Activated CD4-positive, alpha-beta T cell treated with anti-CD3 and anti-CD28 coated beads, Interleukin-2, amount 50 U/mL, for 4 hours (primary cell): ENCODE measurements at places on chromosomes 5 and 9.

DNA sequence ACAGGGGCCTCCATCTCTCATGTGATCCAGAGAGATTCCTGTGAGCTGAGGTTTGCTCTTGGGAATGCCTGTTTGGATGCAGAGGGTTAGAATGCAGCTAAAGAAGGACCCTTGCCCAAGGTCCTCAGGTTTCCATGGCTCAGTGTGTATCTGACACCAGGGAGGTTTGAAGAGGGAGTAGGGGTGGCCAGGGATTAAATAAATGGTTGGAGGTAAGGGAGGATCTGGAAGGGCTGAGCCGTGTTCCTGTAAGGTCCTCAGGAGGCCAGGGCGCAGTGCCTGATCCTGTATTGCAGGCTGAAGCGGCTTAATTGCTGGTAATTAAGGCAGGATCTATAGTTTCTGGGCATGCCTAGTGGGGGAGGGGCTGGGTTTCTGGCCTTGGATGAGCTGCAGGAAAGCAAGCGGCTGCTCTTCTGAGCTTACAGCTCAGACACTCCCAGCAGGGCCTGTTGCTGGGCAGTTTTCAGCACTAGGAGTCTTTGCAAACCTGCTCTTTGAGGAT, 41.5 kb upstream of the MAP1B start:
- no peak for DNase-seq

GRCh38 chr5:107831612-107832395, 161.1 kb upstream of the EFNA5 start:
- no peak for DNase-seq

GRCh38 chr9:123049589-123050222, 16.2 kb downstream of the GPR21 start:
- DNase-seq, result no peak

DNA sequence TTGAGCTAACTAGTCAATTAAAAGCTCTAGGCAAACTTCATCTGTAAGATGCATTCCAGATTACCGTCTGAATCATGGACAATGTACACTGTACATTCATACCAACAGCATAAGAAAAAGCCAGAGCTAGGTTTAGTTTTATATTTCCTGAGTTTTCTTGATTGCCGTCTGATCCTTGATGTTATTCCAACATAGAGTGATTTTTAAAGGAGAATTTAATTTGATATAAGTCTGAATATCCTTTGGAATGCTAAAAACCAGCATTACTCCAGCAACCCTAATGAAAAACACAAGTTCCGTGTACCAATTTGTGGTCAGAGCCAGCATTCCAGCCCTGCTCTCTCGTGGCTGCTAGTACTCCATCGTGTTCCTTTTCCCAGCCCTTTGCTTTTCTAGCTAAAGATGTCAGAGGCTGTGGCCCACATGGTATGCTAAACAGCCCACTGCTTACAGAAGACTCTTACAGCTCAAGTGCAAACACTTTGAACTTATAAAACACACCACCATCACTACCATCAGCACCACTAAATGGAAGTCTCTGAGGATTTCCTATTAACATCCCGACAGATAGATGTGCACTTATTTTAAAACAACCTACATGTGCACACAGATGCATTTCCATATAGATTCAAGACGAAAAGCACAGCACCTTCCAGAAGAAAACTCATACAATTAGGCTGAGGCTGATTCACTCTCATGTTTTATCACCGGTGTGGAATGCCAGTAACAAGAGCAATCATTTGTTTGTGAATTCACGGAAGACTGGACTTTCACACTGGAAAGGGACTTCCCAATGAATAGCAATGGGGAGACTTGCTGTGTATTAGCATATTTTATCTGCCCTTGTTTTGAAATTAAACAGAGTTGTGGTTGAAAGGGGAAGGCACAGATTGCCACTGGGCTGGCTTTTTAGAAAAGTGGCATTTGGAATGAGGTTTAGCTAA, 246.9 kb upstream of the GAS1 start:
- DNase-seq, result no peak

GRCh38 chr9:86303316-86303975, 21.1 kb upstream of the ISCA1 start:
- DNase-seq, result peak; percentile 51

DNA sequence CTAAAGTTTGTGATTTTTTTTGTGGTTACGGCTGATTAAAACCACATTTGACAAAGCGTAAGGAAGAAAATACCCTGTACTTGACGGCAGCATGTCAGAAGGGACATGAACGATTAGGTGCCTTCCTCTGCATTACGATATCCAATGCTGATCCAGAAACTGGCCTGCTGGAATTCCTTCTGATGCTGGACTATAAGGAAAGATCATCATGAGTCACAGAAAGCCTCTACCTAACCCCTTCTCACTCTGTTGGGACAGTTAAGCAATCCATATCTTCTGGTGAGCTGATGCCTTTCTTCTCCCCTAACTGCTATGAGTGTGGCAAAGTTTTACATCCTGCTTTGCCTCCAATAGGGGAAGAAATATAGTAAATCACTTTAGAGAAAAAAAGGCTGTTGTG, 78.4 kb upstream of the PAPPA start:
- no peak for DNase-seq

DNA sequence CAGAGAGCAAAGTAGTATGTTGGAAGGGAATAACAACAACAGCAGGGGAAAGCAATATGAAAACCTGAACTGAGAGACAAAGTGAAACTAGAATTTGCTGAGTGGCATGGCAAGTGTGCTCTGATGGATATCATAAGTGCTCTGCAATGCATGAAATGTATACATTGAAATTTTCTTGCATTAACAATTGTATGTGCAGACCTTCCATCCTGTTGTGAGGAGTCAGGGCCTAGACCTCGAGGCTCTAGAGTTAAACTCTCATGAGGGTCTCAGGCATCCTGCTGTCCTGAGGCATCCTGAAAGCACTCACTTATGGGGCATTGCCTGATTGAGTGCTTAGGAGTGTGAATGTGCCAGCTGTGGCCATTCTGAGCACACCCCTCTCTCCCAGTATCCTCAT, 1.1 kb downstream of the ECM2 start:
- no peak for DNase-seq

DNA sequence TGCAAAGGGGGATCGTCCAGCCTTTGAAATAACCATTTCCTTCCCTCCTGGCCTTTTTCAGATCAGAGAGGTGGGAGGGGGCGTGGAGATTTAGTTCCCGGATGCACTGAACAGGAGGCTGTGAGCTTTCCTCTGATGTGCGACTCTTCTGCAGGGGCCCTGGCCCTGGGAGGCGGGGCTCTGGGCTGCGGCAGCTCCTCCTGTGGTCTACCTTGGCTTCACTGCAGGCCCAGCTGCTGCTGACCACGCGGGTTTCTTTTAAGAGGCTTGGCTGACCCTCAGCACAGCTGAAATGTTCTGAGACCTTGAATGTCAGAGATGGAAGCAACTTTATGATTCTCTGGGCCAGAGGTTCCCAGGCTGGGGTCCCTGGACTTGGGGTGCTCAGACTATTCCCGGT, 27.0 kb upstream of the COL15A1 start:
- no peak for DNase-seq

GRCh38 chr9:121809356-121810050, 158.1 kb downstream of the DAB2IP start:
- DNase-seq, result no peak

DNA sequence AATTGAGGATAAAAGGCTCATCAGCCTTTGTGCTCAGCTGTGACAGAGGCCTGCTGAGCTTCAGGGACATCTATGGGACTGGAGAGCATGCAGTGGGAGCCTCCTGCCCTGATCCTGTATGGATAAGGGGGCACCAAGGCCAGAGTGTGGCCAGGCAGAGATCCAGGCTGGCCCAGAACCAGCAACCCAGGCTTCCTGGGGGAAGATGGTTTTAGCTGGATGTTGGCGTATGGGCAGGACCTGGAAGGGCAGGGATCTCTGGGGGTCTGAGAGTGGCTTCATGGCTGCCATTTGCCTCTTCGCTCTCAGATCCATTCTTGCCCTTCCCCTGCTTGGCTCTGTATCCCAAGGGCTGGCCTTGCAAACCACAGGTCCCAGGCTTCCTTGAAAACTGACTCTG, 169.9 kb downstream of the MACROH2A1 start:
- DNase-seq, result no peak

DNA sequence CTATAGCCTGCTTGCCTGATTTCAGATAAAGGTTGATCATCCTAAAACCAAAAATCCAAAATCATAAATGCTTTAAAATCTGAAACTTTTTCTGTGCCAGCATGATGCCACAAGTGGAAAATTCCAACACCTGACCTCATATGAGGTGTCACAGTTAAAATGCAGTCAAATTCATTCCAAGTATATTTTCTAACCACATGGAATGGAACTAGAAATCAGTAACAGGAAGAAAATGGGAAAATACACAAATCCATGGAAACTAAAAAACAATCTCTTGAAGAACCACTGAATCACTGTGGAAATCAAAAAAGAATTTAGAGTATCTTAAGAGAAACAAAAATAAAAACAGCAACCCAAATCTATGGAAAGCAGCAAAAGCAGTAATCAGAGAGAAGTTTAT, 297.5 kb upstream of the COX7C start:
- DNase-seq, result no peak

GRCh38 chr5:33423018-33423630, 17.6 kb upstream of the TARS1 start:
- no peak for DNase-seq

DNA sequence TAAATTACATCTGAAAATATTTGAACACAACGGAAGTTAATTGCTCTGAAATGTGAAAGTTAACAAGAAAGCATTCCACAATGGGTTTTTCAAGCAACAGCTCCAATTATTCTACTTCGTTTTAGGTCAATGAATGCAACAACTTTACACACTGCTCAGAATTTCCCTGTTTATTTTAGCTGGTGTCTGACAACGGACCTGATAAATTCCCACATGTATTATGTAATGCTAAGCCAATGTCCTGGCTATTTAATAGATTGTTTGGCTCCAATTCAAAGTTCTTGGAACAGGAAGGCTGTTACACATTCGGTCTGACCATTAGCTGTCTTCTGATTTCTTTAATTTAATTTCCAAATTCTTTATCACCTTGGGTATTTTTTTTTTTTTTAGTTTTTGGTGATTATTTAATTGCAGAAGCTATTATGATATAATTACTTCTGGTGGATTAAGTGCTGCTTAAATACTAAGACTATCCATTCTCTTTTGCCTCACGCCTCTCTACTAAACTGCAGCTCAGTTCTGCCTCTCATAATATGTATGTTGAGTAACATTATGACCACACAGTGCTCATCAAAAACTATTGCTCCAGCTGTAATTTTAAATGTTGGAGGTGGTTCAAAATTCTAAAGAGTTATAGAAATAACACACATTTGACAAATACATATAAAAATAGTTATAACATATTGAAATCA, 57.9 kb downstream of the MEF2C start:
- no peak for DNase-seq

GRCh38 chr5:10655161-10655971, 91.5 kb downstream of the ANKRD33B start:
- no peak for DNase-seq

- no peak for DNase-seq
Observed at GRCh38 chr5:154103233-154103632, 64.5 kb downstream of the MFAP3 start.

DNA sequence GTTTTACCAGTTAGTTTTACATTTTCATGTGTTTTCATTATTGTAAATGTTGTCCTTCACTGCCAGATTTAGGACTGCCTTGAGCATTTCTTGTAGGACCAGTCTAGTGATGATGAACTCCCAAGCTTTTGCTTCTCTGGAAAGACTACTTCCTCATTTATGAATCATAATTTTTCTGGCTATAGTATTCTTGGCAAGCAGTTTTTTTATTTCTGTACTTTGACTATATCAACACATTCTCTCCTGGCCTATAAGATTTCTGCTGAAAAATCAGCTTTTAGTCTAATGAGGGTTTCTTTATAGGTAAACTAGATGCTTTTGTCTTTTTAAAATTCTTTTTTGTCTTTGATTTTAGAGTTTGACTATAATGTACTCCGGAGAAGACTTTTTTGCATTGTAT, 256.8 kb upstream of the GRAMD2B start:
- no peak for DNase-seq

- DNase-seq, result peak; percentile 58
Observed at GRCh38 chr9:120891245-120891883, 14.4 kb upstream of the PHF19 start.

- DNase-seq, result no peak
Observed at GRCh38 chr5:160638161-160638742, 213.8 kb downstream of the ATP10B start.

GRCh38 chr9:107738789-107739188, 249.2 kb upstream of the KLF4 start:
- DNase-seq, result no peak

DNA sequence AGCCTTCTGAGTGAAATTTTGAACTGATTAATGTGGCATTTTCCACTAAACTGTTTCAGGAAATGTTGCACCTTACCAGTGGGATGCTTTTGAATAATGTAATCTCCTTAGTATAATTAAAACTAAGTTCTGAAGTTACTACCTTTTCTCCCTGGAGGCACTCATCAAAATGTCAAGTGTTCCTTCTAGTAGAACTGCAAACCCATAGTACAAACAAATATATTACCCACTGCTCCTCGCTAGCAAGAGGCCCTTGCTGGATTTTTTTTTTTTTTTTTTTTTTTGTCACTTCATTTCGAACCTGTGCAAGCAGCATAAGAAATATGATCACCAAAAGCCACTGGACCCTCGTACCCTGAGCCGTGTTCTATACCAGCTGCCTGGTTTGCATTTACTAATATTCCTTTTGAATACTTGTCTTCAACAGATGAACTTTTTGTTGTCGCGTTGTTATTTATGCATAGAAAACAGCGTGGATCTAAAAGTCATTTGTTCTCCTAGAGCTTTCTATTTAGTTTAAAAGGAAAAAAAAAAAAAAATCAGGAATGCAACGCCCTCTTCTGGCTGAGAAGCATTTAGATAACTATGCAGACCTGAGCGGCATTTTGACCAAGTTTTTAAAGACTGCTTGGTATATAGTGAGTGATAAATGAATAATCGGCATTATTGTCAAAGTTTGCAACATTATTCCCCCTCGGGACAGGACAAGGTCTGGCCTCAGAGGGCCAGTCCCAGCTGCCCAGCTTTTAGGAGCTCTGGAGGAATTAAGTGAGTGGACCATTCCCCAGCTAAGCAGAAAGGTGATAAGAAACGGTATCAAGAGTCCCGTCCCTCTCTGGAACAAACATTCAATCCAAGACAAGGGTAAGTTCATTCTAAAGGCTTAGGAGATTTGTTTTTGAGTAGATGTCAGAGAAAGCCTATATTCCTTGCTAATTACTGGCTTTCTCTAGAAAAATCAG, 162.5 kb upstream of the KIF2A start:
- DNase-seq, result no peak

- no peak for DNase-seq
Observed at GRCh38 chr5:15539951-15540350, 40.0 kb downstream of the FBXL7 start.

DNA sequence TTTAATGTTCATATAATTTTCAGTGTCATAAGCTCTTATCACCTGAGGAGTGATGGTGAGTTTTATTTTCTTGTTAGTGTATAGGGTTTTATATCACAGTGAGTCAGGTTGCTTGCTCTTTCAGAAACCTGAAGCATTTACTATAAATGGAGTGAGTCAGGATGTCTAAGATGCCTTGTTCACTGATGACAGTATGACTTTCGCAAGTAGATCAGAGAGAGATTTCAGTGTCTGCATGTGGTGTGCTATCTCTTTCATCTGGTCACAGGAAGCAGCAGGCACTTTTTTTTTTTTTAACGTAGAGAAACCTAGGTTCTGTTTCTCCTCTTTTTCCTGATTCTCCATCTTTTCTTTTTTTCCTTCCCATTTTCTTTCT, 237.1 kb downstream of the DMRTA1 start:
- no peak for DNase-seq

- DNase-seq, result no peak
Observed at GRCh38 chr9:90065851-90066250, 461.0 kb downstream of the GADD45G start.

- DNase-seq, result no peak
Observed at GRCh38 chr5:35803191-35803651, 53.5 kb upstream of the IL7R start.
